ENCODE measurements at places on chromosomes 13 and 19. TPM values are rescaled to one million over a fixed set of nuclear protein-coding genes. Genes with fewer than 3 reads are reported as not detected.

Gene GJA3
- total RNA-seq = 0.43 TPM

Gene ZNF177
- 3.8 TPM for total RNA-seq

GRCh38 chr19:4023600-4024398 is 16.3 kb downstream of the PIAS4 start:
- no peak for DNase-seq

Gene P2RY11
- total RNA-seq = 32.2 TPM

Gene SPINT2
- total RNA-seq = not detected

Gene F10
- total RNA-seq = not detected

DNA sequence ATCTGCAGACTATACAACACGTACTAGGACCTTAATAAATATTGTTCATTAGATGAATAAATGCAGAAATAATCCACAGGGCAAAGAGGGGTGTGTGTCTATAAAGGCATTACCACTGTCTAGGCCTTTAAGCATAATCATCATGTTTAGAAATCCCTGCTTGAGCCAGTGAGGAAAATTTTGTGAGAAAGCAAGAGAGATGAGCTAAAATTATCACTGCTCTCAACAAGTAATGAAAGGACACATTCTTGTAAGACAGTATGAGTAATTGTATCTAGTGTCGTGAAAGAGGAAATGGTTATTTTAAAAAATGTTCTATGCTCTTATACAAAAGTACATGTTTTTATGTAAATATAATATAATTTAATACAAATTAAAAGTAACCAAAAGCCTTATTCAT is 1699.4 kb downstream of the PCDH9 start:
- no peak for DNase-seq

- peak; percentile 53 for DNase-seq
Measured at GRCh38 chr19:18879579-18880373, 16.2 kb downstream of the CERS1 start.

GRCh38 chr13:110338441-110339101 is 31.5 kb downstream of the COL4A2 start:
- DNase-seq = no peak

GRCh38 chr13:105144936-105145335 is 1390.5 kb downstream of the EFNB2 start:
- no peak for DNase-seq

DNA sequence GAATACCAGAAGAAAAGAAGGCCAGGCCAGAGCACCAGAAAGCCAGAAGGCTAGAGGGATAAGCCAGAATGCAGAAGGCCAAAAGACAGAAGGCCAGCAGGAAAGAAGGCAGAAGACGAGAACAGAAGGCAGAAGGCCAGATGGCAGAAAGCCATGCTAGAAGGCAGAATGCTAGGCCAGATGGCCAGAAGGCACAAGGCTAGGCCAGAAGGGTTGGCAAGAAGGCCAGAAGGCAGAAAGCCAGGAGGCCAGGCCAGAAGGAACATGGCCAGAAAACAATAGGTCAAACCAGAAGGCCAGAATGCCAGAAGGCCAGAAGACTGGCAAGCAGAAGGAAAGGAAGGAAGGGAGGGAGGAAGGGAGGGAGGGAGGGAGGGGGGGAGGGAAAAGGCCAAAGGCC is 188.8 kb downstream of the TUBA3C start:
- no peak for DNase-seq

- DNase-seq = no peak
Measured at GRCh38 chr13:99307247-99307646, at the start of gene GPR183. Gene GPR183, minus strand, starts transcription at chr13:99307399. Its CDS starts 11,254 bp downstream, at chr13:99296145.

Gene SLC1A6
- 0.26 TPM for total RNA-seq

Gene CNFN
- total RNA-seq = not detected

Gene TEX26
- total RNA-seq = not detected

DNA sequence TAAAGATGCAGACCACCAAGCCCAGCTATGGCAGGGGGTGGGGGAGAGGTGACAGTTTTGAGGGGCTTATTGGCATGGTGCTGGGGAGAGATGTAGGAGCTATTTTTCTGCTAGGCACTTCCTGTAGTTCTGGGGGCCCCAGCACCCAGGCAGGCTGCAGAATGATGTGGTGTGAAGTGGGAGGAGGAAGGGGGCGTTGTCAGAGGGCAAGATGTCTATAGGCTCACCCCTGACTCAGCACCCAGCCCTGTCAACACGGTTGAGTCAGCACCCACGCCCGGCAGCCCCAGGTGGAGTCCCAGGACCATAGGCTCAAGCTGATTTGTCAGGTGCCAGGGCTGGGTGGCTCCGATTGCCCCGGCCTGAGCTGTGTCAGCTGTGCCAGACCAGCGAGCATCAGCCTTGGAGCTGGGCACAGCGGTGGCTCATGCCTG is 5.8 kb downstream of the KLF2 start:
- DNase-seq = no peak

GRCh38 chr13:46143184-46143701 is 38.4 kb upstream of the CPB2 start:
- DNase-seq = no peak

DNA sequence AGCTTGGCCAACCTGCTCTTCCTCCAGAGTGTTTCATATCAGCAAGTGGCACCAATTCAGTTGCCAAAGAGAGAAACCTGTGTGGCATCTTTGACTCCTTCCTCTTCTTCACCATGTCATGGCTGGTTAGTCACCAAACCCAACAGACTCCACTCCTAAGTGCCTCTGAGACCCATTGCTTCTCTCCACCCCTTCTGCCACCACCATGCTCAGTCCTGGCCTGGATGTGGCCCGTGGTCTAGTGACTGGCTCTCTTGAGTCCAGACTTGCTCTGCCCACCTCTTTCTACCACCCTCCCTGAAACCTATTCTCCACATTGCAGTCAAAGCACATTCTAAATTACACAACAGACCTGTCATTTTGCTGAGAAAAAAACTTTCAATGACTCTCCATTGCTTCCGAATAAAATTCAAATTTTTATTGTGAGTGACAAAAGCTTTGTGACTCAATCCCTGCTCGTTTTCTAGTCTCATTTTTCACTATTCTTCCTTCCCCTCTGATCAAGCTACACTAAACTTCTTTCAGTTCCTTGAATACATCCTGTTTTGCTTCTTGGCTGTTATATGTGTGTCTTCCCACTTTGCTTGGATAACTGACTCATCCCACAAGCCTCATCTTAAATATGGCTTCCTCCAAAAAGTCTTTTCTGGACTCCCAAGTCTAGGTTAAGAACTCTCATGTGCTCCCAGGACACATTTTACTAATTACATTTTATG is 12.0 kb upstream of the TNFSF11 start:
- DNase-seq = no peak

DNA sequence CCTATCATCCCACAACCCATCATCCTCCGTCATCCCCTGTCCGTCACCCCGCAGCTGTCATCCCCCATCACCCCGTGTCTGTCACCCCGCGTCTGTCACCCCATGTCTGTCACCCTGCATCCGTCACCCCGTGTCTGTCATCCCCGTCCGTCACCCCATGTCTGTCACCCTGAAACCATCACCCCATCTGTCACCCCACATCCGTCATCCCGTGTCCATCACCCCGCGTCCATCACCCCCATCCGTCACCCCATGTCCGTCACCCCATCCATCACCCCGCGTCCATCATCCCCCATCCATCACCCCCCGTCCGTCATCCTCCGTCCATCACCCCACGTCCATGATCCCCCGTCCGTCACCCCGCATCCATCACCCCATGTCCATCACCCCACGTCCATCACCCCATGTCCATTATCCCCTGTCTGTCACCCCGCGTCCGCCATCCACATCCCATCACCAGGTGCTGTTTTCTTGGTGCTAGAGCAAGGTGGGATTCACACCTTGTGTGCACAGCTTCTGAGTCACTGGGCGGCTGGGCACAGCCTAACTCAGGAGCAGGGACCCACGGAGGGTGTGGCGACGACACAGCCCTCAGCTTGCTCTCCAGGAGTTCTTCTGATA is 24.2 kb downstream of the RASA3 start:
- no peak for DNase-seq

GRCh38 chr13:71240911-71241310 is 626.1 kb downstream of the DACH1 start:
- DNase-seq = peak; percentile 9

- no peak for DNase-seq
Measured at GRCh38 chr13:29948244-29948643, 97.8 kb upstream of the UBL3 start.

Gene SLC6A16
- total RNA-seq = 4.4 TPM

GRCh38 chr19:18870531-18871172 is 25.3 kb downstream of the CERS1 start:
- DNase-seq = no peak

DNA sequence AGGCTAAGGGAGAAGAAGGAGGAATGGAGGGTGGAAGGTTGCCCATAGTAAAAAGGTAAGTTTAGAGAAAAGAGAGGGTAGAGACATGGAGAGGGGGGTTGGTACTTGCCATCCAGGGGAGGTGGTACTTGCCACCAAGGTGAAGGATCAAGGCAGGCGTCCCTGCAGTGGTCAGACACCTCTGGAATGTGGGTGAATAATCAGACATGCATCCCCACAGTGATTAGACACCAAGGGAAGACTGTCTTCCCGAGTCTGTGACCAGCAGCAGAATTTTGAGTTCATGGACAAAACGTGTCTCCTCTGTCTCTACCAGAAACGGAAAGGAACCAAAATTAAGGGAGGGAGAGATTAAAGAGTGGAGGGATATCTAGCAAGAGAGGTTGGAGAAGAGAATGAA is 27.1 kb upstream of the IGFL1 start:
- no peak for DNase-seq

- DNase-seq = peak; percentile 45
Measured at GRCh38 chr13:34357435-34358232, 539.7 kb downstream of the RFC3 start.

Gene CYP4F8
- total RNA-seq = not detected

- no peak for DNase-seq
Measured at GRCh38 chr13:59690857-59691500, 472.7 kb downstream of the DIAPH3 start.

GRCh38 chr13:71046360-71047079 is 820.5 kb downstream of the DACH1 start:
- DNase-seq = no peak

DNA sequence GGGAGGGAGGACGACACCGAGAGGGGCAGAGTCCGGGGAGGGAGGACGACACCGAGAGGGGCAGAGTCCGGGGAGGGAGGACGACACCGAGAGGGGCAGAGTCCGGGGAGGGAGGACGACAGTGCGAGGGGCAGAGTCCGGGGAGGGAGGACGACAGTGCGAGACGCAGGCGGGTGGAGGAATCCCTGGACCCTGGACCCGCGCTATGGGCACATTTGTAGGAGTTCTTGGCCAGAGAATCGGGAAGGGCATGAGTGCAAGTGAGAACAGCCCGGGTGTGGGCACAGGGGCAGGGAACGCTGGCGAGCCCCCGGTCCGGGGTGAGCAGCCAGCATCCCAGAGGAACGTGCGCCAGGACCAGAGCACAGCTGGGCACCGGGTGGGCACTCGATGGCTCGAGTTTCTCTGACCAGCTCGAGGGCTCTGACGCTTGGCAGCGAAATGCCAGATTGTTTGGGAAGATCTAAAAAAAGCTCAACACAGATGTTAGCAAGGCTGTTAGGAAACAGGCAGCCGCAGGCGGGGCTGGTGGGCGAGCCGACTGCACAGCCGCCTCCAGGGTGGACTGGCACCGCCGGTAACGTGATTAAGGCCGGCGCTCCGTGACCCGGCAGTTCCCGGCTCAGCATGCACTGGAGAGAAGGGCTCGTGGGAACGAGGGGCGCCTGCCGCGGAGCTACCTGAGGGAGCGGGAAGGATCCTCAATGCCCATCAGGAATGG is 17.9 kb upstream of the C2CD4C start:
- DNase-seq = no peak

DNA sequence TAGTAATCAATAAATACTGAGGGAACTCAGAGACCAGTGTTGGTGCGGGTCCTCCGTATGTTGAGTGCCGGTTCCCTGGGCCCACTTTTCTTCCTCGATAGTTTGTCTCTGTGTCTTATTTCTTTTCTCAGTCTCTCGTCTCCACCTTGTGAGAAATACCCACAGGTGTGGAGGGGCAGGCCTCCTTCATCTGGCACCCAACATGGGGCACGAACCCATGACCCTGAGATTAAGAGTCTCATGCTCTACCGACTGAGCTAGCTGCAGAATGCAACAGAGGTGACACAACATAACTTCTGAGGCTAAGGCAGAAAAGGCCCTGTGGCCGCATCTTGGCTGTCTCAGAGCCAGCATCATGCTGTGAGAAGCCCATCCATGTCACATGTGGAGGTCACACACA is 5.3 kb upstream of the ZNF613 start:
- DNase-seq = no peak

DNA sequence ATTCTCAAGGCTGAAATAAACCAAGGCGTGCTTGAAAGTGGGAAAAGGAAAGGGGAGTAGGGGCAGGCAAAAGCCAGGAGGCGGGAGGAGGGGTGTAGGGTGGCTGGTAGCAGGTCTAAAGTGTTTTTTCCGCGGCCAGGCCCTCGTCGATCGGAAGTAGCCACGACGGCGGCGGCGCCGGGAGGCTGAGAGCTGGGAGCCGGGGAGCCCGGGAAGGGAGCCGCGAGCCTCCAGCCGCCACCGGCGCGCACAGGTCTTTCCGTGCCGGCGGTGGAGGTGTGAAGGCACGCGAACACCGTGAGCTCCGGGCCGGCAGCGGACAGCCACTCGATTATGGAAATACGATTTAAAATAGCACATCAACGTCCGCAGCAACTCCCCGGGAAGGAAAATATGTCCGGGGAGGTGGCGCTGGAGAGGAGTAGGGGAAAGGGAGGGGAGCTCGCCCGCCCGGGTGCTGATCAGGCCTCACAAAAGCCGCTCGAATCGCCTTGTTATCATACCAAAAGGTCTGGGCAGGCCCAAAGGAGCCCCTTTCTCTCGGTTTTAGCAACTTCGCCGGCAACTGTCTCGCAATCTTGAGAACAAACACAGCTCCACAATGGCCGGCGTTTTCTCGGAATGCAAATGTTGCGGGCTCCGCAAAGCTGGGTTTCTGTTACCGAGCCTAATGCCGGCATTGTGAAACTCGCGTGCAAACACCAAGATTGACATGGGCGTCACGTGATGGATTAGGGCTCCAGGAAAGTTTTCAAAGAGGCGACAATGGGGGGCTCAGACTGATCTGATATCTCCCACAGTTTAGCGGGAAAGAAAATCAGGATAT is 2.9 kb upstream of the PCDH8 start:
- DNase-seq = peak; percentile 64
